Smooth muscle cell of the pulmonary artery (primary cell): ENCODE measurements at places on chromosomes 7 and 10. TPM values are rescaled to one million over a fixed set of nuclear protein-coding genes. Genes with fewer than 3 reads are reported as not detected.

TBL2 gene
- 102 and 150 TPM in 2 replicates for total RNA-seq

PRKG1 gene
- total RNA-seq = 27.2 and 52.2 TPM in 2 replicates

SPDYE1 gene
- not detected in 2 replicates for total RNA-seq

MAGI2 gene
- total RNA-seq = 9.8 and 14.9 TPM in 2 replicates

BAMBI gene
- total RNA-seq = 12.2 and 14.7 TPM in 2 replicates

CHST3 gene
- total RNA-seq = 49.4 and 64.2 TPM in 2 replicates

C10orf67 gene
- total RNA-seq = 0.20 TPM in 1 of 2 replicates, not detected in the other

TMEM184A gene
- total RNA-seq = 0.03 and 0.13 TPM in 2 replicates

GRM8 gene
- total RNA-seq = 0.13 TPM in 1 of 2 replicates, not detected in the other

PPP1R17 gene
- total RNA-seq = not detected in 2 replicates

GIMAP8 gene
- total RNA-seq = 0.07 TPM in 2 replicates

GIMAP5 gene
- total RNA-seq = not detected in 2 replicates

HMX3 gene
- total RNA-seq = not detected in 2 replicates

PALD1 gene
- 0.40 and 1.4 TPM in 2 replicates for total RNA-seq

HYCC1 gene
- total RNA-seq = 106 and 170 TPM in 2 replicates

HOGA1 gene
- 0.43 and 1.4 TPM in 2 replicates for total RNA-seq

SPDYE2B gene
- not detected in 2 replicates for total RNA-seq

MUC3A gene
- not detected in 2 replicates for total RNA-seq

THSD7A gene
- 0.13 and 0.17 TPM in 2 replicates for total RNA-seq

PLCE1 gene
- 1.8 and 2.5 TPM in 2 replicates for total RNA-seq

TAS2R16 gene
- total RNA-seq = not detected in 2 replicates

UCMA gene
- not detected in 2 replicates for total RNA-seq

IKZF5 gene
- total RNA-seq = 3.3 and 3.8 TPM in 2 replicates

PRLHR gene
- not detected in 2 replicates for total RNA-seq

ITIH5 gene
- total RNA-seq = 3.6 and 24.9 TPM in 2 replicates

STX1A gene
- 23.0 and 40.8 TPM in 2 replicates for total RNA-seq
